Upper lobe of left lung (tissue), 6 donors: ENCODE measurements at places on chromosomes 4 and X.

DNA sequence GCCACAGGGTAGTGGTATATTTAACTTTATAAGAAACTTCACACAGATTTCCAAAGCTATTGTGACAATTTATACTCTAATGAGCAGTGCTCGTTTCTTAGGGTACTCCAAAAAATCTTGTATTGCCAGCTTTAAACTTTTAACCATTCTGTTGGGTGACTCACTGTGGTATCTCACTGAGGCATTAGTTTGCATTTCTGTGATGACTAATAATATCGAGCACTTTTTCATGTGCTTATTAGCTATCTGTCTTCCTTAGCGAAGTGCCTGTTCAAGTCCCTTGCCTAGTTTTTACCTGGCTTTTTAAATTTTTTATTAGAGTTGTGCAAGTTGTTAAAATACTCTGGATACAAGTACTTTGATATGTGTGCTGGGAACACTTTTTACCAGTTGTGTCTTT lies 5.5 kb downstream of the PNMA3 start:
- H3K27ac ChIP-seq: no peak overlapping the region
- H3K27me3 ChIP-seq: no peaks in the 10 kb centered on the region
- H3K4me3 ChIP-seq: no peak overlapping the region
- H3K36me3 ChIP-seq: no peaks in the 10 kb centered on the region

GRCh38 chrX:25105221-25105620 lies 89.5 kb upstream of the ARX start:
- no peak overlapping the region for H3K27ac ChIP-seq
- no peak overlapping the region for H3K4me3 ChIP-seq
- H3K27me3 ChIP-seq: no peaks in the 10 kb centered on the region
- no peaks in the 10 kb centered on the region for H3K36me3 ChIP-seq
- H3K4me1 ChIP-seq: no peaks in the 10 kb centered on the region

DNA sequence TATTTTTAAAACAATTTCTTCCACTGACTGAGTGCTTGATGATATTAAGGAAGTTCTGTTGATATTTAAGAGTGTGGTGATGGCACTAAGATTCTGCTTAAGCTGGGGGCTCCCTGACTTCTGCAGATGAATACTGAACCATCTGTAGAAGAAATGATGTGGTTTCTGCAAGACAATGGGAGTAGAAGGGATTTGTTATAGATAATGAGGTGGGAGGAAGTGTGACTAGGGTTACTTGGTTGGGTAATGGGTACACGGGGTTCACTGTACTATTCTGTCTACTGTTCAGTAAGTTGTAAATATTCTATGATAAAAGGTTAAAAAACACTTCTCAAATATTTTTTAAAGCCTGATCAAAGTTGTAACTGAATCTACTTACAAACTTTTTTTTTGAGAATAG lies 60.9 kb upstream of the TXK start:
- no peaks in the 10 kb centered on the region for H3K36me3 ChIP-seq
- H3K27ac ChIP-seq: no peak overlapping the region
- no peaks in the 10 kb centered on the region for H3K27me3 ChIP-seq
- H3K4me3 ChIP-seq: no peak overlapping the region
- no peak for DNase-seq
- peaks cover 3% of the 10 kb centered on the region for H3K4me1 ChIP-seq

DNA sequence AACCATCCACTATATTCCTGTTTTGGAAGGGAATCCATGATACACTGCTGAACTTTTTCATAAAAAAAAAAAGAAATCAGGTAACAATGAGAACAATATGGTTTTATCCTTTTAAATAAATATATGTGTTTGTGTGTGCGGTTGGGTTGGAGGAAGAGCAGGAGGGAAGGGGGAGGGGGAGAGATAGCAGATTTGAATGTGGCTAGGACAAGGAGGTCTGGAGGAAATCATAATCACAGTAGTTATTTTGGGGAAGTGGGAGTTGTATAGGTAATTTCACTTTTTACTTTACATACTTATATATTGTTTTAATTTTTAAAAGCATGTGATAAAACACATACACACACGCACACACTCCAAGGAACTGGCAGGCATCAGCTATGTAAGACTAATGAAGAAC lies 134.5 kb upstream of the MBNL3 start:
- H3K4me1 ChIP-seq: no peaks in the 10 kb centered on the region
- DNase-seq: no peak
- no peaks in the 10 kb centered on the region for H3K36me3 ChIP-seq

GRCh38 chr4:18815081-18815778 lies 793.7 kb upstream of the LCORL start:
- no peaks in the 10 kb centered on the region for H3K27me3 ChIP-seq
- no peaks in the 10 kb centered on the region for H3K36me3 ChIP-seq
- no peaks in the 10 kb centered on the region for H3K4me1 ChIP-seq
- no peak for DNase-seq
- no peak overlapping the region for H3K4me3 ChIP-seq

DNA sequence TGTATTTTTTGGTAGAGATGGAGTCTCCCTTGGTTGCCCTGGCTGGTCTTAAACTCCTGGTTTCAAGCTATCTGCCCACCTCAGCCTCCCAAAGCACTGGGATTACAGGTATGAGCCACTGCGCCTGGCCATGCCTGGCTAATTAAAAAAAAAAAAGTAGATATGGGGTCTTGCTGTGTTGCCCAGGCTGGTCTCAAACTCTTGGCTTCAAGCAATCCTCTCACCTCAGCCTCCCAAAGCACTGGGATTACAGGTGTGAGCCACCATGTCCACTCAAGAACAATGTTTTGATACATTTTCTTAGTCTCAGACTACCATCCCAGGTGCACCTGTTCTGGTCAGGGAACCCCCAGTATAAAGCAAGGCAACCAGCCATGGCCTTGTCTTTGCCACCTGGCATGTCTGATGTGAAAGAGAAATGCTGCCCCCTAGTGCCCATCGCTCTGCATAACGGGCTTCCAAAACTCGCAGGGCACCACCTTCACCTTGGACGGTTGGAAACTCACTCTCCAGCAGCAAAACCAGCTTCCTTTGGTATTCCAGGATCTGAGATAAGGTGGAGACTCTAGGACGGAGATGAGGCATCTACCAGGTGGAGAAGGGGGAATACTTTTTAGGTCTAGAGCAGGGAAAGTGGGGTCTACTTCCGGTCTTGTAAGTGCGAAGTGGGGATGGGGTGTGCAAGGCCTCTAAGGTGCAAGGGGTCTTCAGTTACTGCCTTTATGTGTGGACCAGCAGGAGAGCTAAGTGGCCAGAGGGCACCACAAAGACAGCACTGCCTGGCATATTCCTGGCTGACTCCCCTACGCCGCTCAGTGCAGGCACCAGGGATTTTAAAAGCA lies 47.7 kb upstream of the AFAP1 start:
- no peak overlapping the region for H3K27ac ChIP-seq
- no peak for DNase-seq
- H3K36me3 ChIP-seq: no peaks in the 10 kb centered on the region
- H3K4me1 ChIP-seq: peaks cover 5% of the 10 kb centered on the region
- no peak overlapping the region for H3K4me3 ChIP-seq

DNA sequence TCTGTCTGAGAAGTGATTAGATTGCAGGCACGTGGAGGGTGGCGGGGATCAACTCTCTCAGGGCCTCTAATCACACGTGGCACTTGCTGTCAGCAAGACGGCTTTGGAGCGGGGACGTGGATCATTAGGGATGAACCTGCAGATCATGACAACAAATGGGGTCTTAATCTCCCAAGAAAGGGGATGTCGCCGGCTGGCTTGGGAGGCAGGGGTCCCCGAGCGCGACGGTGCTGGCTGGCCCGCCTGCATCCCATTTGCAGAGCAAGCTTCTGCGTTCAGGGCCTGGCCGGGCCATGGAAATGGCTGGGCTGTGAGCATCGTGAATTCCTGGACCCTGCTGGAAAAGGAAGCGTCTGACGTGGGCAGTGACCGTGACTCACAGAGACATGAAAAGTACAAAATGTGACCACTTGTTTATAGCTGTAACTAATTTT lies 85.1 kb upstream of the SHOX start:
- no peaks in the 10 kb centered on the region for H3K36me3 ChIP-seq
- DNase-seq: peak; percentile 59
- no peak overlapping the region for H3K27ac ChIP-seq
- no peaks in the 10 kb centered on the region for H3K27me3 ChIP-seq

GRCh38 chr4:683247-683897 lies 5.6 kb downstream of the SLC49A3 start:
- no peak for DNase-seq
- H3K36me3 ChIP-seq: no peaks in the 10 kb centered on the region
- H3K4me3 ChIP-seq: no peak overlapping the region
- no peaks in the 10 kb centered on the region for H3K27me3 ChIP-seq

DNA sequence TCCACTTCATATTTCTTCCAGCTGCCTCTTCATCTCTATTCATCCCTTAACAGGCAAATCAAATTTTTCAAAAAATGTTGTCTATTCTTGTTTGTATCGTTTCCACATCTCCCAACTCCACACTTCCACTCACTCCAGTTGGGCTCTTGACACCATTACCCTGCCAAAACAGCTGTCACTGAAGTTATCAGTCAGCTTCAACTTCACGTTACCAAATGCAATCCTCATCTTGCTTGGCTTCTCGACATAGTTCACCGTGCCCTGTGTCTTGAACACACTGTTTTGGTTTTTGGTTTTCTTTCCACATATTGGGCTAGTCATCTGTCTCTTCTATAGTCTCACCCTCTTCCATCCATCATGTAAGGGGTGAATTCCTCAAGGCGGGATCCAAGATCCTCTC lies 65.2 kb downstream of the GALNT7 start:
- H3K27ac ChIP-seq: no peak overlapping the region
- DNase-seq: no peak
- no peaks in the 10 kb centered on the region for H3K36me3 ChIP-seq
- H3K4me3 ChIP-seq: no peak overlapping the region
- peaks cover 6% of the 10 kb centered on the region for H3K4me1 ChIP-seq

DNA sequence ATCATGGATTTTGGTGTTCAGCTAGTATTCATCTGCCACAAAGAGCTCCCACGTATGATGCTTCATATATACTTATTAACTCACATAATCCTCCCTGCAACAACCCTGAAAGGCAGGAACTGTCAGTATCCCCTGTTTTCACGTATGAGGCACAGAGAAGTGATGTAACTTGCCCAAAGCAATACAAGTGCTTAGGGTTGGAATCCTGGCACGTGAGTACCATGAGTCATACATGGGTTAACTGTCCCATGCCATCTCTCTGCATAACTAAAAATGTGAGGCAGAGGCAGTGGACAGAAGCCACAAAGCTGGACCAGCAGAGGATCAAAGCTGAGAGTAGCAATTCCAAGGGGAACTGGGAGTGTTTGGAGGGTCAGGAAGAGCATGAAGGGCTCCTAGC lies 35.7 kb upstream of the EGFL6 start:
- no peaks in the 10 kb centered on the region for H3K27me3 ChIP-seq
- H3K4me1 ChIP-seq: no peaks in the 10 kb centered on the region
- DNase-seq: no peak
